ENCODE measurements at places on chromosomes 5 and 9. TPM values are rescaled to one million over a fixed set of nuclear protein-coding genes. Genes with fewer than 3 reads are reported as not detected.

PRUNE2 gene
- 420 TPM for total RNA-seq

PTGDS gene
- 66.1 TPM for total RNA-seq

POU5F2 gene
- total RNA-seq: 4.6 TPM

NSA2 gene
- total RNA-seq: 58.9 TPM

GRCh38 chr5:112186401-112186990 lies 232.6 kb downstream of the EPB41L4A start:
- DNase-seq: no peak

DNA sequence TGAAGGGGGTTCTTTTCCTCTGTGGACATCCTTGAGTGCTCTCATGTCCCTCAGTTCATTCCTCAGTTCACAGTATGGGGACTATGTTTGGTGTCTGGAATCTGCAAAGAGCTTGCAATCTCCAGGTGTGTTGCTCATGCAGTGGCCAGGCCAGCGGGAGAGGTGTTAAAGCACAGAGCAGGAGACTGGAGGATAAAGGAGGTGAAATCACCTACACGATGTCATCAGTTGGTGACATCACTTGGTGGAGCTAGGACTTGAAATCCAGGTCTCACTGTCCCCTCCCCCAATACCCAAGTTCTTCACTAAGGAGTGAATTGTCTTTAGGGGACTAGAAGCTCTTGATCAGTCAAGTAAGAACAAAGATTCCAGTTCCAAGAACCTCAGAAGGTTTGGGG lies 197.3 kb upstream of the ZNF618 start:
- DNase-seq: no peak

DNA sequence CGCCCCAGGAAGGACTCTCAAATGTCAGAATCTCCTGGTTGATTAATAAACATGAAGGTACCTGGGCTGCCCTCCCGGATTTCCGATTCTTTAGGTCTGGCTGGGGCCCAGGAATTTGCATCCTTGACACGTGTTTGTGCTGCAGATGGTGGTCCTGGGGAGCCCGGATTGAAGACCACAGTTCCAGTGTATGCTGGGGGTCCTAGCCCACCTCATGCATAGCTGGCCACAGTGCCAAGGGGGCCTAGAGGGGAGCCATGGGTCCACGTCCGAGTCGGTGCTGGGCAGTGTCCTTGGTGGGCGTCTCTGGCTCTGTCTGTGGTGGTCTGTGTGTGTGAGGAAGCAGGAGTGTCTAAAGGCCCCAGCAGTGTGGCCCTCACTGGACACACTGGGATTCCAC lies 3.2 kb downstream of the NCS1 start:
- no peak for DNase-seq

GRCh38 chr5:64569858-64570257 lies 64.0 kb downstream of the RGS7BP start:
- no peak for DNase-seq

GRCh38 chr5:128082551-128083032 lies 974 bp upstream of the SLC12A2 start:
- no peak for DNase-seq
